ENCODE measurements at places on chromosomes 12 and 14.

- no peak for DNase-seq
Observed at GRCh38 chr12:116395396-116395795, 117.9 kb upstream of the MED13L start.

DNA sequence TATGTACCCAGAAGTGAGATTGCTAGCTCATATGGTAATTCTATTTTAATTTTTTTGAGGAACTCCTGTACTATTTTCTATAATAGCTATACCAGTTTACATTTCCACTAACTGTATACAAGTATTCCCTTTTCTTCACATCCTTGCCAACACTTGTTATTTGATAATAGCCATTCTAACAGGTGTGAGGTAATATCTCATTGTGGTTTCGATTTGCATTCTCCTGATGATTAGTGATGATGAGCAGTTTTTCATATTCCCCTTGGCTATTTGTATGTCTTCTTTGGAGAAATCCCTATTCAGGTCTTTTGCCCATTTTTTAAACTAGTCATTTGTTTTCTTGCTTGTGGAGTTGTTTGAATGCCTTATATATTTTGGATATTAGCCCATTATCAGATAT, 121.3 kb downstream of the BBS10 start:
- no peak for DNase-seq

- peak; percentile 13 for DNase-seq
Observed at GRCh38 chr14:35708062-35708461, 101.0 kb downstream of the RALGAPA1 start.

GRCh38 chr12:63090716-63091115, 60.3 kb downstream of the AVPR1A start:
- DNase-seq: no peak

DNA sequence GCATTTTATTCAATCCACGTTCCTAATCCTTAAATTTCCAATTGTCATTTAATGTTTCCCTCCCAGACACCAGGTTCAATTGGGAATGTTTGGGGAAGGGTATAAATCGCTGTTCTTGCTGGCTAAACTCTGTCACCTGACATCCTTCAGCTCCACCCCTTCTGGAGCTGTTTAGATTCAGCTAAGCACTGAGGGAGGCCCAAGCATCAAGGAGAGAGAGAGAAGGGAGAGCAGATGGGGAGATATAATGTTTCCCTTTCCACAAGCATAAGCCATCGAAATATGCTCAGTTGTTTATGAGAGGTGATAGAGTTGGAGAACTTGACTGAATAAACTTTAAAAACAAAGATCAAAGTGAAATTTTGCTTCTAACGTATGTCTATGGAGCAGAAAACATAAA, 1.8 kb downstream of the ABCC9 start:
- no peak for DNase-seq
